ENCODE measurements at places on chromosomes 7 and 10.
A peak's percentile ranks its signal among the peaks of the same experiment; 100 is the strongest.

DNA sequence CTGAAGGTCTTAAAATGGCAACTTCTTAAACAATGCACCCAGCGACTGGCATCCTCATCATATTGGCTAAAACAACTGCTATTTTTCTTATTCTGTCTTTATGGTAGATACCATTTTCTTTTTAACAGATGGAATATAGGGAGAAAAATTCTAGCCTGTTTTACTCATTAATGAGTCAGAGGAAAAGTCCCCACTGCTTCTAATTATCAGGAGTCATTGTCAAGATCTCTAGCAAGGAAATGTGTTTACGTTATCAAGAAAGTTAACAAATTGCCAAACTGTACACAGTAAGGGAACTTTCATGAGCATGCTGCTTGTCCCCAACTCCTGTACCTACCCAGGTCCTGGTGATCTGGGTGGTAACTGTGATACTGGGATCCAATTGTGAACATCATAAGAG is 117.7 kb upstream of the KIAA1217 start:
- DNase-seq = no peak

GRCh38 chr7:31053986-31054385 is 1.9 kb downstream of the ADCYAP1R1 start:
- no peak for DNase-seq

DNA sequence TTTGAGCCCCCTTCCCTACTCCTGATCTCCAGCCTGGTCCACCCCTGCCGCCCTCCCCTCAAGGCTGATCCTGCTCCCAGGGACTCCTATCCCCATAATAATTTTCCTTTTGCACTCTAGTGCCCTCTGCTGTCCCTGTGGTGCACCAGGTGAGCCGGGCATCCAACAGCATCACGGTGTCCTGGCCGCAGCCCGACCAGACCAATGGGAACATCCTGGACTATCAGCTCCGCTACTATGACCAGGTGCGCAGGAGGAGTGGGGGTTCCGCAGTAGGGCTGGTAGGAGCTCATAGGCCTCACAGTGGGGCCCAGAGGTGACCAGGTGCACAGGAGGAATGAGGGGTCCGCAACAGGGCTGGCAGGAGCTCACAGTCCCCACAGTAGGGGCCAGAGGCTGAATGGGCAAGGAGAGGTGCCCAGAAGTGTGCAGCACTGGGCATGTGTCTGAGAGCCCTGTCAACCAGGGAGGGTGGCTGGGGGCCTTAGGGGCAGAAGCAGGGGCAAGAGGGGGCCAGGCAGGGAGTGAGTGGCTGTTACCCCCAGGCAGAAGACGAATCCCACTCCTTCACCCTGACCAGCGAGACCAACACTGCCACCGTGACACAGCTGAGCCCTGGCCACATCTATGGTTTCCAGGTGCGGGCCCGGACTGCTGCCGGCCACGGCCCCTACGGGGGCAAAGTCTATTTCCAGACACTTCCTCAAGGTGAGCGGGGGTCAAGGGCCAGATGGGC is 11.7 kb downstream of the EPHB6 start:
- DNase-seq = no peak

DNA sequence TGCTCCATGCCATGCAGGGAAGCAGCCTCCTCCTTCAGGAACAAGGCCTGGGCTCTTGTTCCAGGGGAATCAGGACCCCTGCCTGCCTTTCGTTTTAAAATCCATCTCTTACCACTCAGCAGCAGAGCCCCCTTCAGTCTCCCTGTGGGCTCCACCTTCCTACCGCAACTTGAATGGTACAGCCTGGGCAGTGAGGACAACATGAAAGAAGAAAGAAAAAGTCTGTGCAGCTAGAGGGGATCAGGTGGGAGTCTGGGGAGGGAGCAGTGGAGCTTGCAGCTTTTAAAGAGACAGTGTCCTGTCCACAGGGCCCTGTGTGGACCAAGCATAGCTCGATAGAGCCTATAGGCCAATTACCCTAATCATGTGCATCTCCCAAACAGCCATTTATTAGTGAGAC is 3.7 kb downstream of the PLXNA4 start:
- no peak for DNase-seq

DNA sequence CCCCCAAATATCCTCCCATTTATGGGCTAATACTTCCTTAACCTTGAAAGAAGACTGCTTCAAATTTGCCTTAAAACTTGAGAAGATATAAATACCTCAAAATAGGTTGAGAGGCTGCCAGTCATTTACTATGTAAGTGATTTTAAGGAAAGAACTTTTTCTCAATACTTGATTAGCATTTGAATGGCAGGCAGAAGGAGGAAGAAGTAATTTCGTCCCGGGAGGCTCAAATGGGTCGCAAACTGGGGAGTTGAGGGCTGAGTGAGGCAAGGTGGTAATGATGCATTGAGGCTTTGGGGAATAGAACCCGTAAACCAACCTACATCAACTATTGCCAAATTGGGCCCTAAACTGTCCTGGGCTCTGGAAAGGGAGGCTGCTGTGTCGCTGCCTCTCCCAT is 11.1 kb downstream of the CAMK1D start:
- DNase-seq = no peak

DNA sequence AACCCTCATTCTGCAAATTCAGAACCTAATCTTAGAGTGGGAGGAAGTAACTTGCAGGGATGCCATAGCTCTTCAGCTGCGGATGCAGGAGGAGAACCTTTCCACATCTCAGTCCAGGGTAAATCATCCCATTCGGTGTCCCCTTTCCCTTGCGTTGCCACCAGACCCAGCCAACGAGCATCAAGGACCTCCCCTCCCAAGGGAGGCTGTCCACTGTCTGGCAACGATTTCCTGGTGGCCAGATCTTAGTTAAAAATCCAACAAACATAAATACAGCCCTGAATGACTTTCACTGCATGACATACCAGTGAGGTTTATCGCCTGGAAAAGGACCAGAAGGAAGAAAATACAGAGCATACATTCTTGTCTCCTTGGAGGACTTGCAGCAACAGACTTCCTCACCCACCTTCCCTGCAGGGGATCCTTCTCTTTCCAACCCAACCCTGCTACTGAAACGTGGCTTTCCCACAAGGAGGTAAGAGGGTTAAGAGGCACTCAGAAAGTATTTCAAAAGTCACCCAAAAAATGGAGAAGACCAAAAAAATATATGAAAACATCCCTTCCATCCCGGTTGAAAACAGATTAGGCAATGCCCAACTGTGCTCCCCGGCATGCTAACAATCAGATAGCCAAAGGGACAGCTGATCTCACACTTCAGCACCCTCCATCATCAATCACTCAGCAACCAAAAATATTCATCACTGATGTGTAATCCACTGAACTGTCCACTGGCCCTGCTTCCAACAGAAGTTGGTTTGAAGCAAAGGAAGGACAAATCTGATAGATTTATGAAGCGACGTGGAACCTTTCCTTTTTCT is 206.6 kb downstream of the TNS3 start:
- no peak for DNase-seq

GRCh38 chr7:157542068-157543021 is 205.5 kb downstream of the DNAJB6 start:
- DNase-seq = no peak

- no peak for DNase-seq
These were observed 502.5 kb upstream of the GHITM start for GRCh38 chr10:83636826-83637225.

GRCh38 chr7:57449904-57450303 is at the start of gene ZNF716:
ZNF716 (plus strand) TSS chr7:57450177; CDS start chr7:57450289, 112 bp downstream.
- no peak for DNase-seq

DNA sequence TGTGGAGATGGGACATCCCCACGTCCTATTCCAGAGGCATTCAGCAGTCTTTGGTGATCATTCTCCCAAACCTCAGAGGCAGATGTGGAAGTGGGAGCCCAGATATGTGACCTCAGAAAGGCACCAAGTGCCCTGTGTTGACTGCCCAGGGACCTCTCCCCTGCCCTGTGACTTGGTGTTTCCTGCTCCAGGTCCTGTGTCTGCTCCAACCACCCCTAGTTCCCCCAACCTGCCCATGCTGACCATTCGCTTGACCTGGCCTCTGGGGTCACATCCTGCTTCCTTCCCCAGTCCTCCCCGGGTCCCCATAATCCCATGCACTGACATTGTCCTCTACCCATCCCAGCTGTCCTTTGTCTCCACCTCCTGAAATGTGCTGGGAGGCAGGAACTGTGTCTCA is 7.6 kb downstream of the CYP26A1 start:
- DNase-seq = no peak

- peak; percentile 95 for DNase-seq
These were observed 65.4 kb upstream of the MXI1 start for GRCh38 chr10:110141871-110142635.

DNA sequence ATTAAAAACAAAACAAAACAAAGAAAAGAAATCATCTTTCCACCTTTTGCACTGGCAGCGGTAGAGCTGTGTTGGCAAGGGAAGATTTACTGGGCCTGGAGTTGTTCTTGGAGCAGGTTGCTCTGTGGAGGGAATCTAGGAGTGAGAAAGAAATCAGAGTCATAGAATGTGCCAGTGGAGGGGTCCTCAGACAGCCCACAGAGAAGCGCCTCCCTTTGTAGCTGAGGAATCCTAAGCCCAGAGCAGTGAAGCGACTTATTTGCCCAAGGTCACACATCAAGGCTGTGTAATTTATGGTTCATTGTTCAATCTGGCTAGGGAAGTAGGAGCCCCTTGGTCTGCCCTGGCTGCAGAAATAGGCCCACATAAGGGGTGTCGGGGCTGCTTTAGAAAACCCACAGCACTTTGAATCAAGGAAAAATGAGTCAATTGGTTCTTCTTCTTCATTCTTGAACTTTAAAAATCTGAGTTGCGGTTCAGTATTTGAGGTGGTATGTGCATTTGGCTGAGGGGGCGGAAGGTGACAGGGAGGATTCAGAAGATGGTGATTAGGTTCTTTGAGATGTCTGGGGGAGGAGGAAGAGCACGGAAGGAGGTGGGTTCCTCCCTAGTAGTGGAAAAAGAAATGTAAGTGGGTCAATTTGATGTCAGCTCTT is 253.7 kb downstream of the PTEN start:
- DNase-seq = peak; percentile 25

DNA sequence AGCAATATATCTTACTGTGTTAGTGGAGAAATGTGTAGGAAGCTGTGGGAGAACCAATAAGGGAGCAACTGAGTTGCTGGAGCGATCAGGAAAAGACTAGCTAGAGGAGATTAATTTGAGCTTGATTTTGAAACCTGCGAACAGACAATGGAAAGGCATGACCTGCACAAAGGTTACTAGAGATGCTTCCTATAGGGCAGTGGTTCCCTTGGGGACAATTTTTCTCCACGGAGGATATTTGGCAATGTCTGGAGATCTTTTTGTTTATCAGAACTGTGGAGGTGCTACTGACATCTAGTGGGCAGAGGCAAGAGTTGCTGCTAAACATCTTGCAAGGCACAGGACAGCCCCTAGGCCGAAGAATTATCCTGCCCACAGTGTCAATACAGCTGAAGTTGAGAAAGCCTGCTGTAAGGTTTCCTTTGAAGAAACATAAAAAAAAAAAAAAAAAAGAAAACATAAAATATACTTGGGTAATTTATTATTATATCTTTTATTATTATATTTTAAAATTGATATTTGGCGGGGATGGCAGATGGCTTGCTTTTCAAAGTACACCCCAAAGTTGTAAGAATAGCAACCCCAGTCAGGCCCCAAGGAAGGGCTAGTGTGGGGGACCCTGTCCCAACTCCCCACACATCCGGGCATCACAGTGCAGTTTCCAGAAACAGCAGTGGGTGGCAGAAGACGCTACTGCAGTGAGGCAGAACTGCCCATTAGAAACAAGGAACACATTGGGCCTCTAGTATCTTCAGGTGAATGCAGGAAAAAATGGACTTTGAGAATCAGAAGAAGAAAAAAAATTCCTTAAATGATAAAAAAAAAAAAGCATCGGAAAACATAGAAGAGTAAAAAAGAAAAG is 481.6 kb downstream of the SH2D4B start:
- peak; percentile 70 for DNase-seq

GRCh38 chr7:108103558-108104298 is 26.4 kb downstream of the LAMB4 start:
- no peak for DNase-seq

DNA sequence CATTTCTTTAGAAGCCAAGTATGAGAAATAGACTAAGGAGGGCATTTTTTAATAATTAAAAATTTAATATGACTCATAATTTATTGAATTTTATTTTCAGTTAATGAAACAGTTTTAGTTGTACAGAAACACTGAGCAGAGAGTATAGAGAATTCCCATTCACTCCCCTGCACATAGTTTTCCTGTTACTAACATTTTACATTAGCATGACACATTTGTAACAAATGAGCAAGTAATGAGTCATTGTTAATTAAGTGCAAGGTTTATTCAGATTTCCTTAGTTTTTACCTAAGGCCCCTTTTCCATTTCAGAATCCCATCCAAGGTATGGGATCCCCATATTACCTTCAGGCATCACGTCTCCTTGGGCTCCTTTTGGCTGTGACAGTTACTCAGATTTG is 271.5 kb upstream of the FZD8 start:
- no peak for DNase-seq

- no peak for DNase-seq
These were observed 536.4 kb downstream of the DNAJB6 start for GRCh38 chr7:157873181-157873580.

DNA sequence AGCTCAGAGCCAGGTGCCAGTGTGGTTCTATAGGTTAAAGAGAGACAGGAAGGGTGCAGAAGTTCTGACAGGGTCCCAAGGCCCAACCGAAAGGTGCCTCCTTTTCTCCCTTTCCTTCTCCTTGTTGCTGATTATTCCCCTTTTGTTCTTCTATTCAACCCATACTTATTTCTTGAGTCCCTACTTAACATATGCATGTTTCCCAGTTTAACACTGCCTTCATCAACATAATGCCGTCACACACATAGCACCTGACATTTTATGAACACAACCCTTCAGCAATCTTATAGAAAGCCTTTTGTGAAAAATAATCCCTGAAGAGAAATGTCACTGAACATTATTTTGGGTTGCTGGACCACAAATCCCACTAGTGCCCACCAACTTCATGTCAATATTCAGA is 39.1 kb downstream of the SORBS1 start:
- DNase-seq = no peak

- no peak for DNase-seq
These were observed 93.5 kb upstream of the DIP2C start for GRCh38 chr10:782751-783648.

DNA sequence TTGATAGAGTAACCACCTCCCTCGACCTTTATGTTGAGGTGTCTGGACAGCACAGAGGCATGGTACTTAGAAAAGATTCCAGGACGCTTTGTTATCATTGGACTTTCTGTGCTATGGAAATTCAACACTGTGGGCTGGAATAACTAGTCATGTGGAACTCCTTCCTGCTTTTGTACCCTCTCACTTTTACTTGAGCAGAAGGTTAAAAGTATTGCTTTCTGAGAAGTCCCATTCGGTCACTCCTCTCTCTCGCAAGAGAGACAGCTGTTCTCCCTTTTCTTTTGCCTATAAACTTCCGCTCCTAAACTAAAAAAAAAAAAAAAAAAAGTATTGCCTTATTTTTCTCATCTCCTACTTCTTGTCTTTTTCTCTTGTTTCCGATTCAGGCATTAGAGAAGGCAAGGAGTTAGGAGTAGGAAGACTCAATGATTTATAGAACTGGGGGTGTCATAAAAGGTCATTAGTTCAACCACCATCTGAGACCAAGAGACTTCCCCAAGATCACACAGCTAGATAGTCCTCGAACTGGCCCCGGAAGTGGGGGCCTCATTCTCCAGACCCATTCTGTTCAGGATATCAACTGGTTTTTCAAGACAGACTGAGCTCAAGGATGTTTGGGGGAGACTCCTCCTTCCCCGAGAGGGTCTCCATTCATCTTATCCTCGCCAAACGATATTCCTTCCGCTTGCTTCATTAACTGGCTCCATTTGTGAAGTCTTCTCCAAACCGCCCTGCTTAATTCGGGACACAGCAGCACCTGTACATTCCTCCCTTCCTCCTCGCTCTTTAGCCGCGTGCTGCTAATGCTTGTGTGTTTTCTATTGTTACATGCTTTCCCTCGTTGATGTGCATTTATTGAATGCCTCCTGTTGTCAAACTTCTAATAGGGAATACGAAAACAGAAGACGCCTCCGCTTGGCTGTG is 995 bp upstream of the INPP5F start:
- peak; percentile 85 for DNase-seq

All from MV-4-11 (cell line).